ENCODE measurements at places on chromosomes 7 and 10. TPM values are rescaled to one million over a fixed set of nuclear protein-coding genes. Genes with fewer than 3 reads are reported as not detected.
A peak's percentile ranks its signal among the peaks of the same experiment; 100 is the strongest.

LSM5 gene
- 146 TPM for total RNA-seq

LLCFC1 gene
- not detected for total RNA-seq

CFAP70 gene
- total RNA-seq = 1.9 TPM

ZNF467 gene
- 0.54 TPM for total RNA-seq

DNA sequence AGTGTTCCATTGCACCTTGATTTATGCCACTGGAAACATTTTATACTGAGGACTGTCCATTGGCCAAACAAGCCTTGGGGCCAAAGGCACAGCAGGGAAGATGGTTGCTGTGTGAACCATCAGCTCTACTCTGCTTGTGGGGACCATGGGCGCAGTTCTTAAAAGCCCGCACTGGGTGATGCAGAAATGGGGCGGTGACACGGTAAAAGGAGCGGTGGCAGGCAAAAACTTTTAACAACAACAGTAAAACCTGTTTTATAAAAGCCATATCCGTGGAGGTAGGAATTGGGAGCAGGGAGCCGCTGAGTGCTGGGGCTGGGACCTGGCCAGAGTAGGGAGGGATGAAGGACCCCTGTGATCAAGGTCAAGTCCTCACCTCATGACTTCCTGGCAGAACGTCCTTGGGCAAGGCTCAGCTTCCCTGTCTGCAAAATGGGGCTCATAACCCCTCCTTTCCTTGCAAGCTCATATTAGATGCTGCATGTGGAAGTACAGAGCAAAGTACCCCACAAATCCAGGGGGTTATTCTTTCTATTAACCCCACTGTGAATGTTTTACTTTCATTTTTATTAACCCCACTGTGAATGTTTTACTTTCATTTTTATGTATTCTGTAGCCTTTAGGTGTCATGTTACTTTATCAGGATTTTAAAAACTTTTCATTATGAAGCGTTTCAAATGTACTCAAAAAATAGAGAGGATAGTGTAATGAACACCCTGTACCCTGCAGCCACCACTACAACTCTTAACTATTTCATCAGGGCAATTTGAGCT, 78.3 kb downstream of the GRK5 start:
- no peak overlapping the region for H3K4me3 ChIP-seq
- H3K27ac ChIP-seq = no peak overlapping the region
- no peak for DNase-seq
- peaks cover 34% of the 10 kb centered on the region for H3K27me3 ChIP-seq

DNA sequence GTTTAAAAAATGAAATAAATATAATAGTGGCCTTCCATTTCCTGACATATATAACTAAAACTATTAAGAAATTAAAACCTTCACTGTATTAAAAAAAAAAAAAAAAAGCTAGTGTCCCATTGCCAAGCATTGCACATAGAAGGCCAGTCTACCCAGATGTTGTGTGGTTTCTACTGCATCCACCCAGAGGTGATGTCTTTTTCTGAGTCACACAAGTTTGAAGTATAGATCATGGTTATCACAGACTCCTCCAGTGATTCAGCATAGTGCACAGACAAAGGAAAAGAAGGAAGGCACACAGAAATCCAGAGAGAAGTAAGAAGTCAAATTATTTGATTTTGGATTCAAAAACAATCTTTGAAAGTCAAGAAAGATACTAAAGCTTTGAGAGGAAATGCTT, 429.0 kb downstream of the ETV1 start:
- H3K27ac ChIP-seq = no peak overlapping the region
- H3K36me3 ChIP-seq = no peaks in the 10 kb centered on the region

- H3K4me3 ChIP-seq = peak overlapping the region; percentile 95
- H3K36me3 ChIP-seq = peaks cover 12% of the 10 kb centered on the region
- no peaks in the 10 kb centered on the region for H3K27me3 ChIP-seq
- H3K4me1 ChIP-seq = no peaks in the 10 kb centered on the region
- no peak for DNase-seq
Observed at GRCh38 chr10:96044736-96045135, 1.4 kb downstream of the CCNJ start.

GRCh38 chr7:92044148-92044547, 90.1 kb downstream of the CYP51A1 start:
- DNase-seq = no peak
- H3K4me1 ChIP-seq = peaks cover 9% of the 10 kb centered on the region
- H3K4me3 ChIP-seq = no peak overlapping the region
- H3K27ac ChIP-seq = no peak overlapping the region

- DNase-seq = no peak
- no peak overlapping the region for H3K4me3 ChIP-seq
- H3K27ac ChIP-seq = no peak overlapping the region
- no peaks in the 10 kb centered on the region for H3K4me1 ChIP-seq
- H3K36me3 ChIP-seq = no peaks in the 10 kb centered on the region
- no peaks in the 10 kb centered on the region for H3K27me3 ChIP-seq
Observed at GRCh38 chr10:107415446-107415845, 250.9 kb upstream of the SORCS1 start.

GRCh38 chr10:119404719-119405519, 137.6 kb downstream of the RGS10 start:
- no peak overlapping the region for H3K27ac ChIP-seq
- DNase-seq = no peak
- H3K36me3 ChIP-seq = no peaks in the 10 kb centered on the region
- H3K27me3 ChIP-seq = no peaks in the 10 kb centered on the region
- no peaks in the 10 kb centered on the region for H3K4me1 ChIP-seq

GRCh38 chr10:119734396-119735332, 8.8 kb downstream of the INPP5F start:
- H3K27ac ChIP-seq = no peak overlapping the region
- no peaks in the 10 kb centered on the region for H3K27me3 ChIP-seq
- H3K4me3 ChIP-seq = no peak overlapping the region
- H3K4me1 ChIP-seq = peaks cover 28% of the 10 kb centered on the region
- no peak for DNase-seq

- H3K27ac ChIP-seq = no peak overlapping the region
- H3K4me3 ChIP-seq = no peak overlapping the region
- no peaks in the 10 kb centered on the region for H3K27me3 ChIP-seq
- H3K36me3 ChIP-seq = no peaks in the 10 kb centered on the region
- H3K4me1 ChIP-seq = no peaks in the 10 kb centered on the region
Observed at GRCh38 chr7:80241671-80242070, 107.0 kb downstream of the GNAI1 start.

GRCh38 chr7:32500922-32501341, 5.6 kb downstream of the AVL9 start:
- DNase-seq = no peak
- H3K36me3 ChIP-seq = peaks cover 31% of the 10 kb centered on the region
- H3K4me3 ChIP-seq = peak overlapping the region; percentile 17
- H3K4me1 ChIP-seq = peaks cover 20% of the 10 kb centered on the region
- peak overlapping the region; percentile 12 for H3K27ac ChIP-seq

GRCh38 chr7:50709151-50709550, 73.5 kb downstream of the GRB10 start:
- no peak for DNase-seq
- H3K27me3 ChIP-seq = no peaks in the 10 kb centered on the region
- H3K36me3 ChIP-seq = peaks cover 15% of the 10 kb centered on the region
- no peak overlapping the region for H3K27ac ChIP-seq
- H3K4me3 ChIP-seq = no peak overlapping the region

GRCh38 chr7:92614660-92615174, 24.5 kb upstream of the FAM133B start:
- no peak overlapping the region for H3K27ac ChIP-seq
- no peak overlapping the region for H3K4me3 ChIP-seq
- no peak for DNase-seq
- no peaks in the 10 kb centered on the region for H3K27me3 ChIP-seq

DNA sequence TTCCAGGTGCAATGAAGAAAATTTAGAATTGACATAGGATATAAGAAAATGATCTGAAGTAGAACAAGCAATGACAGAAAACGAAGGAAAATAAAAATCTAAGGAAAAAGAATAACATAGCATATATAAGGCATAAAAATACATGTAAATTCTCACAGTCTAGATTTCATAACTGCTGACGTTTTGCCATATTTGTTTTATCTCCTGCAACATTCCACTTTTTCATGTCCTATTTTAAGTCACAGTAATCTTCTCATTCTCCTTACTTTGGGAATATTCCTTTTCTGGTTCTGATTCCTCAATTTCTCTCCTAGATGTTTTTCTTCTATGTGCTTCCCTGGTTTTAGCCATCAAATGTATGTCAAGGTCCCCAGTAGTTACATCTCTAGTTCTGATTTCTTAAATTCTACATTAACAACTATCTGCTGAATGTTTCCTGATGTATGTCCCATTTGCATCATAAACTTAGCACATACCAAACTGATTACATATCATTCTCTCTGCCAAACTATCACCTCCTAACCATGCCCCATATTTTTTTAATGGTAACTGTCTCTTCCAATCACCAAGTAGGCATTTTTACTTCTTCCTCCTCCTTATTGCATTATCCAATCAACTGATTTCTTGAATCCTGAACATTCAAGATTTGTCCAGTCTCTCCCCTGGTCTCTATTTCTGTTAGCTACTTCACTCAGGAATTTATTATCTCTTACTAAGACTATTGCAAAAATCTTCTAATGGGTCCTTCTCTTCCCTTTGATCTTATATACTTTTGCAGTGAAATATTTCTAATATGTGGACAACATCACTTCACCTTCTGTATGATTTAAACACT, 171.3 kb downstream of the DNAJC1 start:
- DNase-seq = no peak
- H3K4me1 ChIP-seq = no peaks in the 10 kb centered on the region
- H3K27ac ChIP-seq = no peak overlapping the region
- H3K27me3 ChIP-seq = no peaks in the 10 kb centered on the region
- no peaks in the 10 kb centered on the region for H3K36me3 ChIP-seq
- H3K4me3 ChIP-seq = no peak overlapping the region

DNA sequence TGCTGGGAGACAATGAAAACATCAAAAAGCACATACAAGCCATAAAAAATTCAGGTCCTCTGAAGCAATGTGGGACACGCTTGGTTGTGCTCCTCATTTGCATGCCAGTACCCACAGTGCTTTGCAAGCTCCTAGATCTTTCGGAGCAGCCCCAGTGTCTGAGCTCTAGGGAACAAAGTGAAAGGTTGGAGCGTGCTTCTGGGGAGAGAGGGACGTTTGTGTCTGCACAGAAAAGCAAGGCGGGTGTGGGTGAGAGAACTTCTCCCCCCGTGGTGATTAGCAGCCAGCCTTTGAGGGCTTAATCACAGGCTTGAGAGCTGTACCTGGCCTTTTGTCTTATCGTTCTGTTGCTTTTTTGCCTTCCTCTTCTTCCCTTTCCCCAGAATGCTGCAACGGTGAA, 76.7 kb upstream of the HABP2 start:
- no peak overlapping the region for H3K4me3 ChIP-seq
- DNase-seq = no peak
- no peak overlapping the region for H3K27ac ChIP-seq
- peaks cover 89% of the 10 kb centered on the region for H3K27me3 ChIP-seq
- H3K4me1 ChIP-seq = no peaks in the 10 kb centered on the region

DNA sequence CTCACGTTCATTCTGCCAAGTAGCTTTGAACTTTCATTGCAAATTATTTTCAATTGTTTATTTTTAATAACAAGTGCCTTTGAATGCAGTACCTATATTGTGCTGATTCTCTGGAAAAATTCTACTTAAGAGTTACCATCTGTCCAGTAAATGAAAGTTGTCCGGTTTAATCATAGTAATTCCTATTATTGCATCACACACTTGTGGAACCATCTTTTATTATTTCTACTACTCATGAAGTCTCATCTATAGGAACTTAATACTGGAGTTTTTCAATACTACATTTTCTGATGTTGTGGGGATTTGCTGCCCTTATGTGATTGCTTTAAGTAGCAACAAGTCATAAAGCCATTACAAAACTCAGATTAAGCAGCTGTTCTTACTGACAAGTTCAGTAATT, 16.5 kb upstream of the SKAP2 start:
- no peak for DNase-seq
- no peak overlapping the region for H3K4me3 ChIP-seq
- no peaks in the 10 kb centered on the region for H3K4me1 ChIP-seq
- no peak overlapping the region for H3K27ac ChIP-seq
- H3K27me3 ChIP-seq = no peaks in the 10 kb centered on the region
- H3K36me3 ChIP-seq = no peaks in the 10 kb centered on the region

DNA sequence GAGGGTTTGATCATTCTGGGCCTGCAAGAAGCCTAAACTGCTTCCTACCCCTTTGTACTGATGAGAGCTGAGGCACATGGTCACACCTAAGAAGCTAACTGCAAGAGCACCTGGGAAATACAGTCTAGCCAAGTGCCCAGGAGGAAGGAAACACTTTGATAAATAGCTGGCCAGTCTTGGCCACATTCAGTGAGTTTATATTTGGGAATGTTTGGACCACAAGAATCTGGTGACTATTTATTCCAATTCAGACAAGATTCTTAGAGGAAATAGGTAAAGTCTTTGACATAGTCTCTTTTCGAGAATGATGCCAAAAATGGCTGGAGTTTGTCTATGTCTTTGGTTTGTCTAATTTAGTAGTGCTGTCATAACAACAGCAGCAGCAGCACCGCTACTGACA, 213.6 kb downstream of the KIF20B start:
- no peak overlapping the region for H3K4me3 ChIP-seq
- H3K36me3 ChIP-seq = no peaks in the 10 kb centered on the region
- no peaks in the 10 kb centered on the region for H3K27me3 ChIP-seq
- DNase-seq = no peak
- peaks cover 6% of the 10 kb centered on the region for H3K4me1 ChIP-seq

GRCh38 chr7:1969459-1970284, 263.1 kb downstream of the MAD1L1 start:
- no peak overlapping the region for H3K4me3 ChIP-seq
- H3K27ac ChIP-seq = no peak overlapping the region
- peaks cover 6% of the 10 kb centered on the region for H3K36me3 ChIP-seq
- H3K4me1 ChIP-seq = no peaks in the 10 kb centered on the region
- no peak for DNase-seq
- H3K27me3 ChIP-seq = no peaks in the 10 kb centered on the region

- no peaks in the 10 kb centered on the region for H3K27me3 ChIP-seq
- no peak for DNase-seq
- H3K36me3 ChIP-seq = no peaks in the 10 kb centered on the region
- H3K4me1 ChIP-seq = peaks cover 13% of the 10 kb centered on the region
- H3K4me3 ChIP-seq = no peak overlapping the region
Observed at GRCh38 chr7:94591176-94591575, 64.8 kb downstream of the SGCE start.

DNA sequence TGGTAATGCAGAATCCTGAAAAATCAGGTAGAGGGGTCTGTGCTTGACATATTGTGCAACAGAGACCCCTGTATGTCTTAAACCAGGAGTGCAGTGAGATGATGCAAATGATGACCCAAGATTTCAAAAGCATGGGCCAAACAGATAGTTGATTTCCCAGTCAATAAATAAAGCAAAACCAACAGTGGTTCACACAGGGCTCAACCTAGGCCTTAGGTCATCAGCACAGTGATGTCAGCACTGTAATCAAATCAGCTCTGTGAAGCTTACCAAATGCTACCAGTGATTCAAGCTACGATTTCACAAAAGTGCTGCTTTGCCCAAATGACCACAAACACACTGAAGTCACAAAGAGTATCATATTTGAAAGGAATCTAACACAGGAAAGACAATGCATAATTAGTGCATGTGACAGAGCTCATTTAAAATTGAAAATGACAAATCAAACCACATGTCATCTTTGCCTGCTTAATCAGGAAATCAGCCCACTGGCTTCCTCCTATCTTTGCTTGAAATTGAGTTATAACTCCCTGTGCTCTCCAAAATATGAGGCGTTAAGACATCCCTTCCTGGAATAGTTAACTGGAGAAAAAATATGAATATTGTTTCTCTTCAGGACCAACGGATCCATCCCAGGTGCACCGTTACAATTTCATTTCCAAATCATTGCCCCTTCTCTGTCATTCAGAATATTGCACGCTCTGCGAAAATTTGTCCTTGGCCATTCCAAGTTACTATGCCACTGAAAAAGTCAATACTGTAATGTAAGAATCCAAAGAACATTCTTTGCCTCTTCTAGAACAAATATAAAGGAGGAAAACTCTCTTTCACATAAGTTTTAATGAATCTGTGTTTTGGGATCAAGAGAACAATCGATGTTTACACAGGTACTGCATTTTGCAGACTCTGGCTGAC, 41.9 kb upstream of the ASL start:
- H3K27me3 ChIP-seq = no peaks in the 10 kb centered on the region
- H3K27ac ChIP-seq = no peak overlapping the region
- DNase-seq = no peak
- no peak overlapping the region for H3K4me3 ChIP-seq

All from Calu3 (cell line).